Right ventricle myocardium superior (tissue), 1 donor: ENCODE measurements at places on chromosomes 6 and 20. TPM values are rescaled to one million over a fixed set of nuclear protein-coding genes. Genes with fewer than 3 reads are reported as not detected.

- no peak for DNase-seq
These were observed 25.5 kb downstream of the GNAS start for GRCh38 chr20:58877976-58878360.

- DNase-seq = no peak
These were observed 55.6 kb downstream of the NOX3 start for GRCh38 chr6:155399745-155400653.

DNA sequence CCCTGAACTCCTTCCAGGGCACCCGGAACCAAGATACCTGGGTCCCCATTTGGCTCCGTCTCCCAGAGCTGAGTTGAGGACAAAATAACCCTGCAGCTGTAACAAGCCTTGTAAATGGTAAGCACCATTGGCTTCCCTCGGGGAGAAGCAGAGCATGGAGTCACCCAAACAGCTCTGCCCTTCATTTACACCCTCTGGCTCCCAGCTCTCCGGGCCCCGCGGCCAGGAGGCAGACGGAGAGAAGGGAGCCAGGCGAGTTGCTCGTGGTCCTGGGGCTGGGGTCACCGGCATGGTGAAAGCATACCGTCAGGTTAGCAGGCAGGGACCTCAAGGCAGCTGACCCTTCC, 2.1 kb downstream of the TFEB start:
- DNase-seq = no peak

RBPJL gene
- not detected for total RNA-seq

TMEM200A gene
- total RNA-seq = not detected
